Colonic mucosa (tissue), 4 donors: ENCODE measurements at places on chromosomes 6 and 20. TPM values are rescaled to one million over a fixed set of nuclear protein-coding genes. Genes with fewer than 3 reads are reported as not detected.

PKIB gene
- 63.4 TPM for total RNA-seq

OR2J3 gene
- not detected for total RNA-seq

DNA sequence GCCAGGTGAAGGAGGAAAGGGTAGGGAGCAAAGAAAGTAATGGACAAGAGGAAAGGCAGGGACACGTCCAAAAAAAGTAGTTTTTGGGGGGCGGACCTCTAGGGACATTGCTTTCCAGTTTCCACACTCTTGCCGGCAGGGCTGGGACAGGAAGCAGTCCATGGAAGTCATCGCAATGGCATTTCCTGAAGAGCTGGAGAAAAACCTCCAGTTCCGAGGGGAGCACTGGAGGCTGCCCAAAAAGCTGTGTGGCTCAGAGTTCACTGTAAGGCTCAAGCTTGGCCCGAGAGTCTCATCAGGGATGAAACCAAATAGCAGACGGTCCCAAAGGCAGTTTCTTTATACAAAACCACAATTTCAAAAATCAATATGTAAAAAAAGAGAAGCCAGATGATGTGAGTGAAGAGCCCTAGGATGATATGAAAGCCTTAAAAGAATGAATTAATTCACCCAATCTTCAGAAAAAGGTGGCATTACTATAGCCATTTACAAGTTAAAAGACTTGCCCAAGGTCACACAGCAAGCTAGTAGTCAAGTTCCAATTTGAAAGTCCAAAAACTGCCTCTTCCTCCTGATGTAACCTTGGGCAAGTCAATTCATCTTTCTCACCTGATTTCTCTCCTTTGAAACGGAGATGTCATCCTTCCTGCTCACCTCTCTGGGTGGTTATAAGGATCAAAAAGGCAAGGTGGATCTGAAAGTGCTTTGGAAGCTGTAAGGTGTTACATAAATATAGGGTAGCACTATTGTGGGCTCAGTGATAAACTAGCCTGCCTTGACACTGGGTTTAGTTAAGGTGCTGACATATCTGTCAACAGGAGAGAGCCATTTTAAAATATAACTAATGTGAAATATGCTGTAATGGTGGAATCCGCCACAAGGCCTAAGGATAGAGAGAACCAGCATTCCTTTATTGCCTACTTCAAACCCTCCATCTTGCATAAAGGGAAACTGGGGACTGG, 9.1 kb downstream of the BCL2L1 start:
- peak; percentile 44 for DNase-seq

- peak; percentile 33 for DNase-seq
These were observed 695 bp upstream of the TGIF2 start for GRCh38 chr20:36572701-36573102.

GRCh38 chr6:46638650-46639049, 14.0 kb downstream of the CYP39A1 start:
- no peak for DNase-seq

GRCh38 chr6:67331304-67331703, 1303.8 kb upstream of the ADGRB3 start:
- no peak for DNase-seq

DNA sequence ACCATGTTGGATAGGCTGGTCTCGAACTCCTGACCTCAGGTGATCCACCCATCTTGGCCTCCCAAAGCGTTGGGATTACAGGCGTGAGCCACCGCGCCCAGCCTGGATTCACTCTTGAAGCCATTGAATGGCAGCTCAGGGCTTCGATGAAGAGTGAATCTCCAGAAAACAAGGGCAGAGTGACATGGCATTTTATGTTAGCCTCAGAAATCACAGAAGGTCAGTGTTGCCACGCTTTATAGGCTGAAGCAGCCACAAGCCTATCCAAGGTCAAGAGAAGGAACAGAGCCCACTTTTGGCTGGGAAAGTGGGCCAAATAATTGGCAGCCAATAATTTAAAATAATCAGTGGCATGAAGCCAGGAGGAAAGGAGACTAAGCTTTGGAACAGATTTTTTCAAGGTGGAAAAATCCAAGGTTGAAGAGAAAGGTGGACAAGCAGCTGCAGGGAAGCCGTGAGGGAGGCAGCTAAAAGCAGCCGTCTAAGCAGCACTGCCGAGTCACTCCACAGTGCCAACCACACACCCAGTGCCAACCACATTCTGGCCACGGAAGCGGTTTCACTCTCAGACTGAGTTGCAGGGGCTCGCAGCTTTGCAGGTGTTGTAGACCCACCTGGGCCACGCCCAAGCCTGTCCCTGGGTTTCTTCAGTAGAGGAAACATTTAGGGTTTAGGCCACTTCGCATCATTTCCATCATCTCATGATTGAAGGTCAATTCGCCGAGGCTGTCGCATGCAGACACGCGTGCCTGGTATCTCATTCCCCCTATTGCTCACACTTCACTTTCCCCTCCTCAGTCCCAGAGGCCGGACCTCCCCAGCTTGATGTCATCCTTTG, 17.4 kb upstream of the AVP start:
- no peak for DNase-seq

MYB gene
- total RNA-seq, result 67.2 TPM

DPPA5 gene
- not detected for total RNA-seq

- DNase-seq, result no peak
These were observed 17.5 kb downstream of the FRMD1 start for GRCh38 chr6:168061269-168062210.

GRCh38 chr20:62703853-62704228, 4.8 kb upstream of the NTSR1 start:
- DNase-seq, result no peak

- no peak for DNase-seq
These were observed 72.4 kb upstream of the GTSF1L start for GRCh38 chr20:43799150-43799711.

HLA-DQA2 gene
- total RNA-seq, result 0.67 TPM

ACSS1 gene
- total RNA-seq, result 32.0 TPM

- no peak for DNase-seq
These were observed 195.2 kb upstream of the POU3F2 start for GRCh38 chr6:98639089-98639635.

- DNase-seq, result no peak
These were observed 26.0 kb downstream of the BPIFB4 start for GRCh38 chr20:33105316-33105924.

DNA sequence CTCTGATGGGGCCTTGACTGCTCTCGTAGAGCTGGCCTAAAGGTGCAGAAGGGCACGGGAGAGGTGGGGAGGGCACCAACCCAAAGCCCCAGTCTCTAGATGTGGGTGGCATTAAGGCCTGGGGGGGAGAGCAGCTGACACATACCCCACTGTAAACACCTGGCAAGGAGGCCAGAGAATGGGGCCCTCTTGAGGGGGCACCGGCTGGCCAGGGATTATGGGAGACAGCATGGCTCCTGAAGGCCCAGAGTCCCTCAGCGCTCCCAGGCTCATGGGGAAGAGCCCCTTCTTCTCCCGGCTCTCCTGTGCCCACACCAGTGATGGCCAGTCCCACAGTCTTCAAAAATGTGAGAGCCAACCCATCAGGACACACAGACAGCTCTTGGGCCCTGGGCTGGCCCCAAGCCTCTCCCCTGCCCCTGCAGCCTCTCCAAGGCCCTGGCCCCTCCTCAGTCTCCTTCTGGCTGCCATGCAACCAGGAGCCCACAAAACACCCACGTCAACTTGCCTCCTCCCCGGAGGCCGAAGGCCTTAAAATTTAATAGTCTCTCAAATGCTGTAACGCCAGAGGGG, 58.2 kb upstream of the FOXP4 start:
- DNase-seq, result no peak

DNA sequence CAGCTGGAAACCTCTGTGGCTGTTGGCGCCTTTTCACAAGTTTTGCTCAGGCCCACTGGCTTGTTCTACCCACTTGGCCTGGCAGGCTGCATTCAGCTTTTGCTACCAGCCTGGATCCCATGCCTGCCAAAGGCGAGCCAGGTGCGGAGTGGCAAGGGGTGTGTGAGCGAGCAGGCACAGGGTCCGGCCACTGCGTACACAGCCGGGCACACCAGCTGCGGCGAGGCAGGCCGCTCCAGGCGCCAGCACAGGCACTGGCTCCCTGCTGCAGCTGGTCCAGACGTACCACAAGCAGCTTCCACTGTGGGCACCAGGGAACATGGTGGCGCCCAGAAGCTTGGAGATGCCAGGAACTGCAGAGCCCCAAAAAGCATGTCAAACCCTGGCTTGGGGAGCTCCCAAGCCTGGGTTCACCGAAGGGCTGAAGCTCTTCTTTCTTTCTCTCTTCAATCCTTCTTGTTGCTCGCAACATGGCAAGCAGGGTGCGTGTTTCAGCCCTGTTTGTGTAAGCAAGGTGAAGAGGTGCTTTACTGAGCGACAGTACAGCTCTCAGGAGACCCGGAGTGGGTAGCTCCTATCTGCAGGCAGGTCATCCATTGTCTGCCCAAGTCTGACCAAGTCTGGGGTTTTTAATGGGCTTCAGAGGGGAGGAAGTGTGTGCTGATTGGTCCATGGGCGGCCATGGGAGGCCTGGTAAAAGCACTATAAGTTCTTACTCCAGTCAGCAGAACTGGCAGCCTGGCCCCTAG, 32.6 kb upstream of the GRM4 start:
- no peak for DNase-seq

CDSN gene
- total RNA-seq, result not detected

DNA sequence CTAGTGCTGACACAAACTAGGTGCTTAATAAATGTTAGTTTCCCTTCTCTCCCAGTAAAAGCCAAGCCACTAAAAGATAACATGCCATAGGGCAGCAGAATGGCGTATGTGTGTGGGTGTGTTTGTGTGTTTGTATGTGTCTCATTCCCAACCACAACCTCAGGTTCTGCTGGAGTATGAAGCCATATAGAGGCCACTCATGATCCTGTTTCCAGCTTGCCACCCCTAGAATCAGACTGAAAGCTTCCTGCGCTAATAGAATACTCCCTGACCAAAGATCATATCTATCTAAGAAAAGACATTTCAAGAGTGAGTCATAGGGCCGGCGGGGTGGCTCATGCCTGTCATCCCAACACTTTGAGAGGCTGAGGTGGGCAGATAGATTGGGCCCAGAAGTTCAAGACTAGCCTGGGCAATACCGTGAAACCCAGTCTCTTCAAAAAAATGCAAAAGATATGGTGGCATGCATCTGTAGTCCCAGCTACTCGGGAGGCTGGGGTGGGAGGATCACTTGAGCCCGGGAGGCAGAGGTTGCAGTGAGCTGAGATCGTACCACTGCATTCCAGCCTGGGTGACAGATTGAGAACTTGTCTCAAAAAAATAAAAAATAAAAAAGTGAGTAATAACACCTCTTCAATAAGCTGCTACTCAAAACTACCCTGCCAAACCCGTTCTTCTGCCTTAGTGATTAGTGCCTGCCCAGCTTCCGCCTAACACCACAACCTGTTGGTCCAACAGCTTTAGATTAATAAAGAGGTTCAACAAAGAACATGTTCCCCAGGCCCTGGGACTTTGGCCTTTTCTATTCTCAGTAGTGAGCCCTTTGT, 11.8 kb upstream of the SNRPC start:
- DNase-seq, result peak; percentile 77

DNA sequence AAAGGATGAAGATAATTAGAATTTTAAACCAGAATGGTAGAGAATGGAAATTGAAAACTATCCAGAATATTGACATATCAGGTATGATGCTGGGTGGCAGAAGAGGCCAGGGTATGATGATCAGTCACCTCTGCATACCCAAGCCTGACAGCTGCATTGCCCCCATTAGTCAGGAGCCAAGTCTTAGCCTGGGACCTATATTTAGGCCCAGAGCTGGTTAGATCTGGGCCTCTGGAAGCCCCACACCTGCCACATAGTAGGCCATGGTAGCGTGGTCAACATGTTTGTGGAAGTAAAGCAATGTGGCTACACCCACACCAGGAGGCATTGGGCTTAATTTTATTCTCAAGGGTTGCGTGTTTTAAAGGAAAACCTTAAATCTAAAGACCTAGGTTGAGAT, 32.1 kb upstream of the CALHM6 start:
- no peak for DNase-seq

DNA sequence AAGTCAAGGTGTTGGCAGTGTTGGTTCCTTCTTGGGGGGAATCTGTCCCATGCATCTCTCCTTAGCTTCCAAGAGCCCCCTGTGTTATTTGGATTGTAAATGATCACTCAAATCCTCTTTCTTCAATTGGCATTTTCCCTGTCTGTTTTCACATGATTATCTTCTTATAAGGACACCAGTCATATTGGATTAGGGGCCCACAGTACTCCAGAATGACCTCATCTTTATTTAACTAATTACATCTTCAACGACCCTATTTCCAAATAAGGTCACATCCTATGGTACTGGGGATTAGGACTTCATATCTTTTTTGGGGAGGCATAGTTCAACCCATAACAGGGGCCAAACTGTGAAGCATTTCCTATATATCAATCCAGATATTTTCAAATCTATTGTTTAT, 57.3 kb downstream of the PTPRA start:
- DNase-seq, result no peak

ULBP2 gene
- total RNA-seq, result 0.19 TPM

DNA sequence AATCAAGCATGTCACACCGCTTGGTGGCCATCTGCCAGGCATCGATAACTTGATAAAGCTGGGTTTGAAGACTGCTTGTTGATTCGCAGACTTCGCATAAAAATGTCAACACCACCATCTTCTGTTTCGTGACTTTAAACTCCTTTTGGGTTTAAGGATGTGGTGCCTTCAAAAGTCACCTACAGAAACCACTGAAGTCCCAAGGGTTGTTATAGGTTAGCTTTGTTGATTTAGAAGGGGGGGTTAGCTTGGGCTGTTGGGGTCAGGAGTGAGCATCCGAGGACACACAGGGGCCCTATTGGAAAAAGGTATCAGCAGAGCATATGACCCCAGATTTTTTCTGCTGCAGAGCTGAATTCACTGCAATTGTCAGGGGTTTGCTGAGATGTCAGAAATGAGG, 76.7 kb upstream of the SSTR4 start:
- no peak for DNase-seq

DNA sequence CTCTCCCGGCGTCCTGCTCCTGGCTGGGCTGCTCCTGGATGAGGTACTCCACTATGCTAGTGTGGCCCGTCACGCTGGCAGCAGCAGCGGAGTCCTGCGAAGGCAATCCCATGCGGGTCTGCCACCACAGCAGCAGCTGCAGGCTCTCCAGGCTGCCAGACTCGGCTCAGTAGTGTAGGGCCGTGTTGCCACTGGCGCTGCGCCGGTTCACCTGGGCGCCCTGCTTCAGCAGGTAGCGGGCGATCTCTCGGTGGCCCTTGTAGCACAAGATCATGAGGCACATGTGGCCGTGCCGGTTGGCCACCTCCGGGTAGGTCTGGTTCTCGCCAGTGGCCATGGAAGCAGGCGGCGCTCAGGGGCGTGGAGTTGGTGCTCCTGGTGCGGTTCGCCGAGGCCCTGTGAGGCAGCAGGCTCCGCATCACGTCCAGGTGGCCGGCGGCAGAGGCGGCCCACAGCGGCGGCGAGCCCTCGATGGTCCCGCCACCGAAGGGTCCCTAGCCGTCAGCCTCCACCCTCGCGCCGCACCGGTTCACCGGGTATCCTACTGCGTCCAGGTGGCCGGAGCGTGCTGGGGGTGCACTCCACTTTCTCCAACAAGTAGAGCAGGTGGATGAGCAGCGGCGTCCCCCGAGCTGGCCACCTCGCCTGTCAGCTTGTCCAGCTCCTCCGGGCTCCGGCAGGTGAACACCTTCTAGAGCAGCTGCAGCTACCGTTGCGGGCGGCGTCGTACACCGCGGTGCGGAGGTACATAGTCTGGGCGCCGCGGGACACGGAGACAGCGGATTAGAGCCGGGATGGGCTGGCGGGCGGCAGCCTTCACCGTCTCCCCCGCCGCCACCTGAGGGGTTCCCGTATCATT, 19.8 kb downstream of the RFPL4B start:
- DNase-seq, result no peak

GRCh38 chr6:47336334-47336733, 26.6 kb upstream of the TNFRSF21 start:
- DNase-seq, result no peak

SLC35D3 gene
- total RNA-seq, result 0.32 TPM
